ENCODE measurements at places on chromosomes 12 and 14. TPM values are rescaled to one million over a fixed set of nuclear protein-coding genes. Genes with fewer than 3 reads are reported as not detected.

- no peak for DNase-seq
These were observed 24.1 kb upstream of the PLEKHG3 start for GRCh38 chr14:64680013-64680713.

DNA sequence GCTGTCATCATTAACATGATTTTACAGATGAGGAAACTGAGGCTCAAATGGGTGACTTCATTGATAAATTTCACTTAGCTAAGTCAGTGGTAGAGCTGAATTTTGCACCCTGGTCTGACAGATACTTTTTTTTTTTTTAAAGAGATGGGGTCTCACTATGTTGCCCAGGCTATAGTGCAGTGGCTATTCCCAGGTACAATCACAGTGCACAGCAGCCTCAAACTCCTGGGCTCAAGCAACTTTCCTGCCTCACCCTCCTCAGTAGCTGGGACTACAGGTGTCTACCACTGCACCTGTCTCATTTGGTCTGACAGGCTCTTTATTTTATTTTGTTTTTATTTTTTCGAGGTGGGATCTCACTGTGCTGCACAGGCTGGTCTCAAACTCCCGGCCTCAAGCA lies 24.2 kb upstream of the CORO1C start:
- no peak for DNase-seq

DNA sequence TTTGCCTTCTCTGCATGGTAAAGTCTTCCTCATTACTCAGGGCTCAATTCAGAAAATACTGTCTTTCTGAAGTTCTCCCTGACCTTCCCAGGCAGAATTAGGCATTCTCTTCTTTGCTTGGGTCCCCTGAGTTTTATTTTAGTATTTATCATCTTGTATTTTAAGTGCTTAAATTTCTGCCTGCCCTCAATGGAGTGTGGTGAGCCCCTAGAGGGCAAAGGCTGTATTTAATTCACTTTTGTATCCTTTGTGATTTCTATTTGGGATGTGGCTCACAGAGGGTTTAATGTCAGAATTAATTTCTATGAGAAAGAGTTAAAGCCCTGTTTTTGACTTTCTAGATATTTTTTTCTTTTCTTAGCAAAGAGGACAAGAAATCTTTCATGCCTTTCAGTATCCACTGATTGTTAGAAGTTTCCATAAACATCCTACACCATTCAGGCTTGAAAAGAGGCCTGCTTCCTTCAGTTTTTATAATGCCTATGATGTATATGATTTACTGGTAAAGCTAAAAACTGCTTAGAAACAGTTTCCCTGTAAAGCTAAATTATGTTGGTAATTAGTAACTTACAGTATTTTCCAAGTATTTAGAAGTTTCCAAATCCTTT lies 55.6 kb upstream of the PTPRB start:
- peak; percentile 5 for DNase-seq

- no peak for DNase-seq
These were observed 18.1 kb downstream of the ARPC3 start for GRCh38 chr12:110431957-110432587.

DNA sequence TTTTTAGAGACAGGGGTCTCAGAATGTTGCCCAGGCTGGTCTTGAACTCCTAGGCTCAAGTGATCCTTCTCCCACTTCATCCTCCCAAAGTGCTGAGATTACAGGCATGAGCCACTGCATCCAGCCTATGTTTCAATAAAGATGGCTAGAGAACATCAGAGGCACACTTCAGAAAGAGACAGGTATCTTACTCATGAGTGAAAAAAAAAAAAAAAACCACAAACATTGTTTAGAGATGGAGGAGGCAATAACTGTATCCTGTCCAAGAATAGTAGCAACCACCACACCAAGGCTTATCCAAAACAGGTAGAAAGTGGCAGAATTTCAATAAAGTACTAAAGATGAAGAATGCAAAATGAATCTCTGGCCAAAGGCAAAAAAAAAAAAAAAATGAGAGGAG lies 30.3 kb downstream of the EEA1 start:
- DNase-seq = no peak

GRCh38 chr12:49098035-49098451 lies 3.4 kb upstream of the DHH start:
- no peak for DNase-seq

DNA sequence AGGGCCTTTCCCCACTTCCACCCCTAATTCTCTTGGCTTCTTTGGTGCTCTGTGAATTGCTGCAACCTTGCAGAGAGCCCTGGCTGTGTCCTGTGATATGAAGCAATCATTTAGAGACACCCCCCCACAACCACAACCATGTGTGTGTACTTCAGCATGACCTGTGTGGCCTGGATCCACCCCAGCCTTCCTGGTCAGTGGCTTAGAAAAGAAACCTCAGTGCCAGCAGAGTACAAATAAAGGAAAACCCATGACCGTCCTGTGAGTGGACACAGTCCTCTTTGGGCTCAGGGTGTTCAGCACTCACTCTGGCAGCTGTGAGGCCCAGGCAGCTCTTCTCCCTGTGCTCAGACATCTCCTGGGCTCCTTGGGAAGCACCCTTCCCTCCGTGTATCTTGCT lies 206.6 kb upstream of the DIO3 start:
- DNase-seq = no peak

GRCh38 chr12:106197906-106198623 lies 49.8 kb downstream of the CKAP4 start:
- no peak for DNase-seq

DNA sequence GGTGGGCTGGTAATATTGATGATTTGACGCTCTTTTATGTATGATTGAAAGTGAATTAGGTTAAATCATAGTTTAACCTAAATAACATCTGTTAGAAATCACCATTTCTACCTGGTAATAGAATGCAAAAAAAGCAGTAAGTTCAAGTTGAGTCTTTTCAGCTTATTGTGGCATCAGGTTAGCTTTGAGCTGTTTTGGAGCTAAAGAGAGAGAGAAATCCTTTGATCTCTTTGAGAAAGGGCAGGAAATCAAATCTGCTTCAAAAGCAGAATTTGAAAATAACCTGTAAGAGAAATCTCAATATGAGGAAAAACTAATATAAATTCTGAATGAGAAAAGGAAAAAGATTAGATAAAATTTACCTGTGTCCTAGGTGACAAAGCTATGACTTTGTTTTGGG lies 62.2 kb downstream of the CKB start:
- DNase-seq = no peak

GRCh38 chr12:5309654-5310053 lies 122.3 kb upstream of the NTF3 start:
- DNase-seq = no peak

SPATA7 gene
- 11.0 TPM for total RNA-seq

LBHD2 gene
- total RNA-seq = not detected

GPR162 gene
- total RNA-seq = 13.8 TPM

ATL1 gene
- 9.3 TPM for total RNA-seq

STAB2 gene
- not detected for total RNA-seq

CCDC85C gene
- 5.8 TPM for total RNA-seq

PRR4 gene
- 0.87 TPM for total RNA-seq

LPAR5 gene
- total RNA-seq = not detected

PRH2 gene
- not detected for total RNA-seq

MFAP5 gene
- not detected for total RNA-seq

SOAT2 gene
- 0.06 TPM for total RNA-seq

ACOT4 gene
- total RNA-seq = 0.19 TPM

ZFYVE1 gene
- total RNA-seq = 5.7 TPM

CLEC2B gene
- total RNA-seq = 32.7 TPM

FAIM2 gene
- not detected for total RNA-seq
